ENCODE measurements at places on chromosomes 1 and 21.

- DNase-seq, result no peak
Measured at GRCh38 chr1:118788463-118788862, 199.7 kb downstream of the TBX15 start.

DNA sequence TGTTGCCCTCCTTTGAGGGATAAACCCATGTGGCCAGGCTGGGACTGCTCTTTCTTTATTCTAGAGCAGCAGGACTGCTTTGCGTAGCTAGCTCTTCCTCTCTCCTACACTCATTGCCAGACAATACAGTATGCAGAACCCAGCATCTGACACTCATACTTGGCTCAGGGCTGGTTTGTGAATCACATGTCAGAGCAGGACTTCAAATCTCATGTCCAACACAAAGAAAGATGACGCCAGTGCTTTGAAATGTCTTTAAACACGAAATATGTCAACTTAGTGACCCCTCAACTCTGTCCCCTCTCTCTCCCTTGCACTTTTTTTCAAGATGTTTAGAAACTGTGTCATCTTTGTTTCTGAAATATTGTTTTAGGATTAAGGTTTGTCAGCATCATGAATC, 135.0 kb downstream of the TGFB2 start:
- no peak for DNase-seq

DNA sequence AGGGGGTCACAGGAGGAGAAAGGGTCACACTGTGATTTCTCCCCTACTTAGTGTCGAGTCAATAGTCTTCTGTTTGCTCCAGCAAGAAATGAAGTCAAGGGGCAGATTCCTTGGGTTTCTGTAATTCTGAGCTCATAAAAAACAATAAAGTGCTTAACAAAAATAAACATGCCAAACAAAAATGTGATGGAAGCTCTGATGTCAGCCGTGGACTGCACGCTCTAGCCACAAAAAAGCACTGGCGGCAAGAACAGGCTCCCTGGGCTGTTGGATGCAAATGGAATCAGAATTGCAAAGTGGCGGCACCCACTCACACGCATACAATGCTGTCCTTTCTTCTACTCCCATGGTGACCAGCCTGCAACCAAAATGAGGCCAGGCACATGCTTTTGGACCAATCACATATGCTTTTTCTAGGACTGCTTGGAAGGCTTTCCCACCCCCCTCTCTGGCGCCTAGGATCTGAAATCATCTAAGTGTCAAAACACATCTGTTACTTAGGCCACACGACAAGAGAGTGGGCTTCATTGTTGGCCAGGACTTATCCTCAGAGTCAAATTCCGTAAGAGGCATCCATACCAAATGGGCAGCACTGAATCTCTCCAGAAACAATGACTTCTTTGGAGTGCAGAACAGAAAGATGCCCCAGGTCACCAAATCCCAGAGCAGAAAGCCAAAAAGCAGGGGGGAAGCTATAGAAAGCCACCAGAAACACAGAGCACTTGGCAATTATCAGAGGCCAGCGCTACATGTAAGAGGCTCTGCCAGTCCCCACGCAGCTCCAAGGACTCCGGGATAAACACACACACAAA, 9.2 kb downstream of the C1orf198 start:
- no peak for DNase-seq

DNA sequence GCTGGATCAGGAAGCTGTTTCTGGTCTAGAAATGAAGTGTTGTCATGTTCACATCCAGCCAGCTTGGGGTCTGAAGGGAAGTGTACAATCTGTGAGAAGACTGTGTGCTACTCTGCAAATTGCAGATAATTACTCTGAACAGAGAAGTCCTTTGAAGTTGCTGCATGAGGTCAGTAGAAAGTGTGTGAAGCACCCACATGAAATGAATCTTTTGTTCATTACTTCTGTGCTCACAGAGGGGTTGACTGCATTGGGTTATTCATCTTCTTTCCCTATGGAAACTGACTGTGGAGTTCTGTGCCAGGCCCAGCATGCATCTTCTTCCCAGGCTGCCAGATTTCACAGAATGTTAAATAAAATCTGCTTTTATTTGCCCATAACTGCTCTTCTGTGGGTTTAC, 47.1 kb downstream of the CTH start:
- no peak for DNase-seq

DNA sequence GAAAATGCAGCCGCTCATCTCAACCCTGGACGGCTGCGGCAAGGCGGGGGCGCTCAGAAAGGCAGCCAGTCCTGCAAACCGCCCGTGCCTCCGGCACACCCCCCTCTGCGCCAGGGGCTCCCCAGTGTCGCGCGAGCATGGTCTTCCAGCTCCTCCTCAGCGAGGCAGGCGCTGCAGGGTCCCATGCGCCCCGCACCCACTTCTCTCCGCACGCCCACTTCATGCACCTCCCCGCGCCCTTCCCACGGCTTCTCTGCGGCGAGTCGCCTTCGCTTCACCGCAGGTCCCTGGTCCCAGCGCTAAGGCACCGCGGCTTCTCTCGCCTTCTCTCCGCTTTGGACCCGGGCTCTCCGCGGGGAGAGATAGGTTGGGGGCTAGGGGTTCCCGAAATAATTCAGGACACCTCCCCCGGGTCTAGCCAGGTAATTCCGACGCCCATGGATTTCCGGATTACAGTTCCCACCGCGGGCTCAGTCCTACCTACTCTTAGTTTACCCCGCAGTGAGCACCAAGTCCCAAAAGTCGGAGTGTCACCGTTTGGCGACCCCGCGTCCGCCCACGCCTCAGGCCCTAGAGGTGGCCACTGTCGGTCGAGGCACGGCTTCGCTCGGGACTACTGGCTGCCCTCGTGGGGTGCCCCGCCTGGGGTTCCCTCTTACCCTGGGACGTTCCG, 67.5 kb downstream of the SYT2 start:
- DNase-seq, result no peak

DNA sequence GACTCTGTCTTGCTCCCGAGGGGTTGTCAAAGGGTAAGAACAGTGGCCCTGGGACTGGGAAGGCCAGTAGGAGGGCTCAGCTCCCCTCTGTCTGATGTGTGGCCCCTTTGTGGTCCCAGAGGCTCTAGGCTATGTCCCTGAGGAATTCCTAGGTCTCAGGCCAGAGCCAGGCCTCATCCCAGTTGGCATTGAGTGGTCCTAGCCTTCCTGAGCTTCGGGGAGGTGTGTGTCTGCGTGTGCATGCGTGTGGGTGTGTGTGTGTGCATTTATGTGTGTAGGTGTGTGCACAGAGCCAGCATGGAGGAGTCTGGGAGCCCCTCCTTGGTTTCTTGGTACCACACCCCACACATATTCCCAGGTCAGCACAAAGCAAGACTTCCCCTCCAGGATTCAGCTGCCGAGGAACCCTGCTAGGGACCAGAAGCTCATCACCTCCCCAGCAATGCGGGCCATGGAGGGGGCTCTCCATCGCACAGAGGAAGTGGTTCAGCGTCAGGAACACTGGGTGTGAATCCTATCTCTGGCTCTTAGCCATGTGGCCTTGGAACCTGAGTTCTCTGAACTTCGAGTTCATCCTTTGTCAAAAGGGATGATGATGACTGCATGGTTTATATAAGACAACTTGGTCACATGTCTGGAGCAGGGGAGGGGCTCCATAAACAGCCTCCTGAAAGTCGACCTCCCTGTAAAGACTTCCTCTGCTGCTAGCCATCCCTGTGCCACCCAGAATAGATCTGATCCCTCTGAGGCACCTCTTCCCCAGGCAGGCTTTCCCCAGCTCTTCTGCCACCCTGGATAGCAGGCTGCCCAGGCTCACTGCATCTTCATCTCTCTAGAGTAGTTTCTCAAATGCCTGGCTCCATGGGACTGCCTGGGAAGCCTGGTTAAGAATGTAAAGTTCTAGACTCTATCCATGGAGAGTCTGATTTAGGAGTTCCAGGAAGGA, 8.3 kb upstream of the EPS8L3 start:
- DNase-seq, result no peak

DNA sequence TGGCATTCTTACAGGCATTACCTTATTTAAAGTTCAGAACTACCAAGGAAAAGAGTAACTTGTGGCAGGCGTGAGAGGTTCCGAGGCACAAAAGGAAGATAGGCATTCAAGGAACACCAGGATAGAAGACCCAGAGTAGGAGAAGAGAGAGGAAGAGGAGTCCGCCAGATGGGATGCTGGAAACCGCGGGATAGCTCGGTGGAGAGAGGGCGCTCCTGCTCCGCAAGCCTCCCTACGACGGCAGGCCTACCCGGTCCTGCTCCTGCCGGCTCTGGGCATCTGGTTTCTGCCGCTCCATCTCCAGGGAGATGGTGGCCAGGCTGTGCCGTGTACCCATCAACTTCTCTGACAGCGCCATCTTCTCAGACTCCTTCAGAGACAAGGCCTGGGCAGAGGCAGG, 5.4 kb upstream of the NBPF1 start:
- DNase-seq, result no peak

GRCh38 chr1:12499539-12500240, 118.3 kb downstream of the DHRS3 start:
- DNase-seq, result no peak

GRCh38 chr1:24966724-24967346, 36.8 kb upstream of the RUNX3 start:
- DNase-seq, result peak; percentile 61

- DNase-seq, result no peak
Measured at GRCh38 chr1:168265596-168265995, 15.1 kb upstream of the TBX19 start.

DNA sequence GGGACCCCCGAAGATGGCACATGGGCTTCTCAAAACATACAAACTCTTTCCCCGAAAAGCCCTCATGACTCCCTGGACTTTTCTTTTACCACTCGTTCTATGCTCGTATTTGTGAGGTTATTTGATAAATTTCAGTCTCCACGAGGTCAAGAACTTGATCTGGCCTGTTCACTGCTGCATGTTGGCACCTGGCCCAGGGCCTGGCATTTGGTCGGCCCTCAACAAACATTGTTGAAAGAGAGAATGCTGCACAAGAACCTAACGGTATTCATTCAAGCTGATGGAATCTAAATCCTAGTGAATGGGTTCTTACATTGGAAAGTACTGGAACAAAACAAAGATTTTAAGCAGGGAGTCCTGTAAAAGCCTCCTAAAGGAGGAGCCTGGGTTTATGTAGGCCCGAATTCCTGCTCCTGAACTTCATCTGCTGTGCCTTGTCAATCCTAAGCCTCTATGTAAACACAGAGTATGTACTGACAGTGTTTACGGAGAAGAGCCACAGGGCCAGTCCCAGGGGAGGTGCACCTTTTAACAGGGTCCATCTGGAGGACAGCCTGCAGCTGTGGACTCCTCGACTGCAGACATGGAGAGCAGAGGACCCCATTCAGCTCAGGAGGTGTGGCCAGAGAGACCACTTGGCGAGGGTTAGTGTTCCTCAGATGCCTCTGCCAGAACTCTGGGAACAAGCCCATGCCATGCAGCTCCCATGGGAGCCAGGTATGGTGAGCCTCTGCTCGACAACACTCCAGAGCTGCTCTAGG, 46.9 kb downstream of the L1TD1 start:
- no peak for DNase-seq

DNA sequence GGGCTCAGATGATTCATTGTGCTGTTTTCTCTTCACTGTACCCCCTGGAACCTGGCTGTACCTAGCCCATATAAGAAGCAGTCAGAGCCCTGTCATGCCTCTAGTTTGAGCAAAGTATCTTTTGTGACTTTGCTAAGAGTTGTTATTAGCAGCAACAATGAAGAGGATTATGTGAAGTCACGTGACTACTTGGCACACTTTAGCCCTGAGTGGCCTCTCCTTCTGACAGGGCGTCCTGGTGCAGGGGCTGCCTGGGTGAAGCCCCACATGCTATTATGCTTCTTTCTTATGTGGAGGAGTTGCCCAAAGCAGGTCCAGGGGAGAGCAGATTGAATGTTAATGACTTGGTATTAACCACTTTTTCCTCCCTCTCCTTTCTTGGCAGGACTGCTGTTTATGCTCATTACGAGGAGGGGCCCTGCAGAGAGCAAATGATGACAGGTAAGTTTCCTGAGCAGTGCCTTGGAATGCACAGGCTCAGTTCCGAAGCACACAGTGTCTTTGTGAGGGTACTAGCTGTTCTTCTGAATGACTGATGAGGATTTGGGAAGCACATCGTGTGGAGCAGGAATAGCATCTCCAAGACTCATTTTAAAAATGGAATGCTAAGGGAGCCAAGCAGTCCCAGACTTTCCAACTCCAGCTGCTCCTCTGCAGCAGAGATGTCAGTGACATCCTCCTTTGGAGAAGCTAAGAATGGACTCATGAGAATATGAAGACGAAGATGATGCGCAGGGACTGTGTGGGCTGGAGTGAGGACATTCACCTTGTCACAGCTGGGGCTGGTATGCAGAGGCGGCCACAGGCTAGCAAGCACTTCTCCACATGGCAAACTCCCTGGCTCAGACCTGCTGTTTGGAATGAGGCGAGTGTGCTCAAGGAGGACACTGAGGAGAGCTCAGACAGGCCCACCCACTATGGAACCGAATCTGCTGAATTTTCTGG, 15.2 kb upstream of the ST3GAL3 start:
- no peak for DNase-seq

GRCh38 chr21:25560891-25561290, 46.4 kb downstream of the MRPL39 start:
- no peak for DNase-seq

GRCh38 chr1:116875391-116875790, 34.3 kb upstream of the PTGFRN start:
- no peak for DNase-seq

DNA sequence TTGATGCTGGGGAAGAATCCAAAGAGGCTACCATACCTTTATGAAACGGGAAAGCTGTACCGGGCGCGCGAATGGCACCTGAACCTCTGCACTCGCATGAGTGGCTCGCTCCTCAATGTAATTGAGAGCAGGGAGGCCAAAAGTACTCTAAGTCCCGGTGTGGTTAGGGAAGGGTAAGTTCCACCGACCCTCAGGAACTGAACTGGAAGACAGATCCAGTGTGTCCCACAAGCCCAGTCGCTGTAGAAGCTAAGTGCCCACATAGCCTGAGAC, 1.0 kb downstream of the GATAD2B start:
- no peak for DNase-seq

- DNase-seq, result no peak
Measured at GRCh38 chr1:178488393-178488792, 8.4 kb downstream of the CLEC20A start.

- DNase-seq, result no peak
Measured at GRCh38 chr1:110047463-110047862, 13.0 kb downstream of the STRIP1 start.

DNA sequence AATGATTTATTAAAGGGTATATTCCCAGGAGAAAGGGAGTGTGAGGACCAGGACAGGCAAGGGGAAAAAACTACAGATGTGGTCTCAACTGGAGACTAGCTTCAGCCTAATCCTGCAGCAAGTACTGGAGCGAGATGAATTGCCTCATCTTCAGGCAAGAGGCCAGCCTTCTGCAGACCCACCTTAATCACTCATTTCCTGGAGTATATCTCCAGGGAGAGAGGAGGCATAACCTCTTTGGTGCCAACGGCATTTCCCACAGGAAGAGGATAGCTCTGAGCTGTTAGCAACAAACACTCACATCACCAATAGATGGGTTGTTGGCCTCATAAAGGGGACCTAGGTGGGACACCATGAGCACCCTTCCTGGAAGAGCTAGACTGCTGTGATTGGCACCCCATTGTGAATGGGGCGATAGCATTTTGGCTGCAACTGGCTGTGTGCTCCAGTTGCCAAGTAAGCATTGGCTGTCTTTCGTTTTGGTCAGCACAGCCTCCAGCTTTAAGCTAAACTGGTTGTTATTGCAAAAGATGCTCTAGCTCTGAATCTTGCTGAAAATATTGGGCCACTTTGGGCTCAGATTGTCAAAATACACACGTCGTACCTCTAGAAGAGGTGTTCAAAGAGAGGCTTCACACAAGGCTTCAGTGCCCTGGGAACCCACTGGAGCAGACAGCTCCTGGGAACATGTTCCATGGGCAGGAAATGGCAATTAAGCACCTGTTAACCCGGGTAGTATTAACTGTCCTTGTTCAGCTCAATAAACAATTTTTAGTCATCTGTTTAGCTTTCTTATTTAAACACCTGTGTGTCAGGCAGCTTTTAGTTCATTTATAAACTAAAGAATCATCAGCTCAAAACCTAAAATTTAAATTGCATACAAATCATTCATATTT, 314.8 kb upstream of the C1orf87 start:
- DNase-seq, result no peak

Data from stimulated activated CD8-positive, alpha-beta memory T cell treated with anti-CD3 and anti-CD28 coated beads, Interleukin-4, amount 100 ng/mL, for 4 hours (primary cell).